Right lobe of liver (tissue), 6 donors: ENCODE measurements at places on chromosomes 6 and 20.
A peak's percentile ranks its signal among the peaks of the same experiment; 100 is the strongest.

DNA sequence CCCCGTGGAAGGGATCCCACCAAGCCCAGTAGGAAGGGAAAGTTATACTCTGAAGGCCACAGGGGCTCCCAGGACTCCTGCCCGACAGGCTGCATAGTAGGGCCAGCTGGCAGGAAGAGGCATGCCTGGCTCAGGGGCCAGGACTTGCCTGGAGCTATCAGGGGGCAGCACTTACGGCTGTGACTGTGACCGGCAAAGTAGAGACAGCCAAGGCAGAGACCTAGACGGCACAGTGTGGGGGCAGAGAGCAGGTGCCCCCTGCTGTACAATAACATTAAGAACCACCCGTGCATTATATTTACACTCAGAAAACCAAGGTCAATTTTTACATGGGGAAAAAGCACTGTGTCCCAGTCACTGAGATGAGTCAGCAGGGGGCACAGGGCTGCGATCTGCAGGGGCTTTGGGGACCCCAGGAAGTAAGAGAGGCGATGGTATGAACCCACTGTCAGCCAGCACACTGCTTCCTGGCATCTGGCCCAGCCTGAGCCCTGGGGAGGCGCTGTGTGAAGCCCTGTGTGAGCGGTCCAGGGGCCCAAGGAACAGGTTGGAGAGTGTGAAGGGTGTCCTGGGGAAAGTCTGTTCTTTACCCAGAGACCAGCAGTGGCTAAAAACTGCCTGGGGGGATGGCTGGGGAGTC, 9.9 kb downstream of the CCDC167 start:
- DNase-seq: no peak

- DNase-seq: no peak
These were observed 18.9 kb downstream of the MANBAL start for GRCh38 chr20:37308086-37309050.

- no peak for DNase-seq
These were observed 73.1 kb downstream of the MKKS start for GRCh38 chr20:10360878-10361277.

GRCh38 chr20:54366669-54367344, 108.6 kb upstream of the DOK5 start:
- no peak for DNase-seq

GRCh38 chr6:118663993-118664985, 12.9 kb upstream of the CEP85L start:
- no peak for DNase-seq

DNA sequence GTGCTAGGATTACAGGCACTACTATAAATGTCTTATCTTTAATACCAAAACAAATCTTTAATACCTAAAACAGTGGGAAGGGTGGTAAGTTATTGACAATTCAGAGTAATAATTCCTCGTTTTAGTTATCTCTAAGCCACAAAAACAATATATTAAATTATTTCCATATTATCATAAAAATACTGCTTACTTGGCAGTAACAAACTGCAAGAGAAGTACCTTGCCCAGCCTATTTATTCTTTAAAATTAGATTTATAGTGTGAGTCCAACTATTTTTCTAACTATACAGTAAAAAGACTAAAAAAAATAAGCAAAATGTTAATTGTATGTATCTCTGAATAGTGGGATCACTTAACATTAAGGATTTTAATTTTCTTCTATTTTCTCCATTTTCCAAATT, 123.2 kb downstream of the HACE1 start:
- no peak for DNase-seq

DNA sequence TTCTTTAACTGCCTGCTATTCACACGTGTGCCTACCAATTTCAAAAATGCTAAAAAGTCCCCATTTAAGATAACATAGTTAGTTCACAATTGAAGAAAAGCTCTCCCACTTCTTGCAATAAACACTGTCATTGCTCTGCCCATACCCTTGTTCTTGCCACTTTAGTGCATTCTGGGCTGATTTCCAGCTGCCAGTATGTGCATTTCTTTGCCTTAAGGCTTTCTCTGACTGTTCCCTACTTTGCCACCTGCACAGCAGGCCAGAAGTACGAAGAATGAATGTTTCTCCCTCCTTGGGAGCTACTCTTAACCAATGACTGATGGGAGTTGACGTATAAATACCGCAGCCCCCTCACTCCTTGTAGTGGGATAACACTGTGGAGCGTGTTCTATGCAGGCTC, 16.0 kb upstream of the ATRN start:
- DNase-seq: no peak

DNA sequence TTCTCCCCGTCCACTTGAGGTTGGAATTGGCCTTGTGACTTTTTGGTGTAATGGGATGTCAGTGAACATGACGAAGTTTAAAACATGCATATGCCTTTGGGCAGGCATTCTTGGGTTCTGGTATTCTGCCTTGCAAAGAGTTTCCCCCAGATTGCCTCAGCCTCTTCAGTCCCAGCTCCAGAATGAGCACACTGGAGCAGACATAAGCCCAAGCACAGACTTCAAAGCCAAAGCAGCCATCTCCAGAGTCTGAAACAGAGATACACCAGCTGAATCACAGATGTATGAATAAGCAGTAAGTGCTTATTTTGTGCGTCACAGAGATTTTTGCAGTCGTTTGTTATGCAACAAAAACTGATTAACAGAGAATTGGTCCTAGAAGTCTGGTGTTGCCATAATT, 546.0 kb downstream of the FRK start:
- DNase-seq: no peak

- no peak for DNase-seq
These were observed 74.0 kb downstream of the MDGA1 start for GRCh38 chr6:37623666-37624065.

- no peak for DNase-seq
These were observed 112.9 kb downstream of the TRERF1 start for GRCh38 chr6:42338744-42339222.

GRCh38 chr6:42025066-42025844, 25.1 kb upstream of the TAF8 start:
- no peak for DNase-seq

- DNase-seq: no peak
These were observed 181.2 kb downstream of the TBXT start for GRCh38 chr6:165986311-165986913.

DNA sequence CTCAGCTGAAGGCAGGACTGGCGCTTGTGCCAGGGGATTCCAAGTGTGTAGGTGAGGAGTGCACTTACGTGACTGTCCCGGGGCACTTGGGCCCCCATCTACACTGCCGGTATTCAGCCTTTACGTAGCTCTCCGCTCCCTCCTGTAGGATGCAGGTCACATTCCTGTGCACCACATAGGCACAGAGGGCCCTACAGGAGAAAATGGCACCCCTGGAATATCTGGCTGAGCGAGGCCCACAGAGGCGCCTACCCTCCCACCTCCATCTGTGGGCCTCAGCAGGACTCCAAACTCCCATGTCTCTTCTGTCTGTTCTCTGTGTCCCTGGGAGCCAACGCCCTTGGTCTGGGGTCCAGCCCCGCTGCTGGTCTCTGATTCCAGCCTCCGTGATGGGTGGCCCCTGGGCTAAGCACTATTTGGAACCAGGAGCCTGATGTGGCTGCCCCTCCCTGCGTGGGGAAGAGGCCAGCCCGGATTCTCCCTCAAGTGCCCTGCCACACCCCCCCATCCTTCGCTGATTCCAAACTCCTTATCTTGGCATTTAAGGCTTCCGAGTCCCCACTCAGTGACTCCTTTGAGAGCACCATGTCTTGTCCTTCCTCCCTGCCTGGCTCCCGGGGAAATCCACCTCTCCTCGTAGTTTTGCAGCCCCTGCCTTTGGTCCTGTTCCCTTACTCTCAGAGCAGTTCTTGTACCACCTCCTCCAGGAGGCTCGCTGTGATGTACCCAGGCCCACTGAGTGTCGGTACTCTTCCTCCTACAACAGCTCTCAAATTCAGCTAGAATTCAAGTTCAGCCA, 1.5 kb downstream of the EMILIN3 start:
- no peak for DNase-seq

DNA sequence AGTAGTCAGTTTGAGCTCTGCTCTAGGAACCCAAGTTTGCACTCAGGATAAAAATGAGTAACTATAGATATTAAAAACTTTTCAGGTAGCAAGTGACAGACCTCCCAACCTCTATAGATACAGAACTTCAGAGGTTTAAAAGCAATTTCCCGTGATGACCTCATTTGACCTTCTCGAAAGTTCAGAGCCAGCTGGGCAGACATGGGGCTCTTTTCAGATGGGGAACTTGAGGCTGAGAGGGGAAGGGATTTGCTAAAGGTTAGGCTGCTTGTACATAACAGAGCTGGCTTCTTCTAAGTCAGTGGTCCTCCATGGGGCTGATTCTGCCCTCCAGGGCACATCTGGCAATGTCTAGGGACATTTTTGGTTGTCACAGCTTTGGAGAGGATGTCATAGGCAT, 58.8 kb upstream of the ZNF831 start:
- no peak for DNase-seq

GRCh38 chr6:45052325-45052724, 275.8 kb upstream of the RUNX2 start:
- no peak for DNase-seq

DNA sequence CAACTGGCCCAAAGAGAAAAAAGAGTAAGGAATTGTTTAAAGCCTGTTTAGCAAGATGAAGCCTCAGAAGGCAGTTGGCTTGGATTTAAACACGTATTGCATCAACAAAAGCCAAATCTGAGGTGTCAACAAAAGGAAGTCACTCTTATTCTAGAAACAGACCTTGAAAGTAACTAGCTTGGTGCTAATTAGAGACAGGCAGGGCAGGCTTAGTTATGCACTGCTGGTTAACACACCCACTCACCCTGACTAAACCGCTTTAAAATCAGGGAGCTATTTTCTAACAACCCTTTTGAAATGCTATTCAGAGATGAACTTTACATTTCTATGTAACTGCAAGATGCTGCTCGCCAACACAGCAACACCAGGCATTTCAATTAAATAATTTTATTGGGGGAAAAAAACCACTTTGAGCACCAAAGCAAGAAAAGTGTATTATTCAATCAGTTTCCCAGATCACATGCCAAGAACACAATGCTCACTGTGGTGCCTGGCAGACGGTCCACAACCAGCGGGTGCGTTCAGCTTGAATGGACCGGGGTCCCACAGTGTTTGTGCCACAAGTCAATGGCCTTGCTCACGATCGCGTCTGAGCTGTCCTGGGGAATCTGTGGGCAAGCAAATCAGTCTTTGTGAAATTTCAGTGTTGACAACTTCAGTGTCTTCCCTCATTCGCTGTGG, 23.6 kb downstream of the TBC1D7 start:
- no peak for DNase-seq

DNA sequence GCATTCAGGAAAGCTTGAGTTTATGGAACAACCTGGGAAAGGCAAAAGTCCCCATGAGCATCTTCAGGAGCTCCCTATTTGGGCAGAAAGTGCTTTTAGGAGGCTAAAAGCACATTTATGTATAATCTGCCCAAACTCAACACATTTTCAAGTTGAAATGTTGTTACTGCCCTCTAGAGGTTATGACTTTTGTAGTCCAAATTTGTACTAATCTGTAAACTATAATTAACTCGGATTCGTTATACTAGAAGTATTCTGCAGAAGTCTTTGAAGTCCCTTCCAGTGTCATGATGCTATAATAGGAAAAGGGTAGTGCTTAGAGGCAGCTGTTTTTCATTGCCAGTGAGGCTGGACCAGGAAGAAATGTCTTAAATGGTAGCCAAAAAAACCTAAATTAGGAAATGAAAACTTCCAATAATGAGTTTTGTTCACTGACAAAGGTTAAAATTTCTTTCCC, 44.8 kb upstream of the EMILIN3 start:
- DNase-seq: no peak

DNA sequence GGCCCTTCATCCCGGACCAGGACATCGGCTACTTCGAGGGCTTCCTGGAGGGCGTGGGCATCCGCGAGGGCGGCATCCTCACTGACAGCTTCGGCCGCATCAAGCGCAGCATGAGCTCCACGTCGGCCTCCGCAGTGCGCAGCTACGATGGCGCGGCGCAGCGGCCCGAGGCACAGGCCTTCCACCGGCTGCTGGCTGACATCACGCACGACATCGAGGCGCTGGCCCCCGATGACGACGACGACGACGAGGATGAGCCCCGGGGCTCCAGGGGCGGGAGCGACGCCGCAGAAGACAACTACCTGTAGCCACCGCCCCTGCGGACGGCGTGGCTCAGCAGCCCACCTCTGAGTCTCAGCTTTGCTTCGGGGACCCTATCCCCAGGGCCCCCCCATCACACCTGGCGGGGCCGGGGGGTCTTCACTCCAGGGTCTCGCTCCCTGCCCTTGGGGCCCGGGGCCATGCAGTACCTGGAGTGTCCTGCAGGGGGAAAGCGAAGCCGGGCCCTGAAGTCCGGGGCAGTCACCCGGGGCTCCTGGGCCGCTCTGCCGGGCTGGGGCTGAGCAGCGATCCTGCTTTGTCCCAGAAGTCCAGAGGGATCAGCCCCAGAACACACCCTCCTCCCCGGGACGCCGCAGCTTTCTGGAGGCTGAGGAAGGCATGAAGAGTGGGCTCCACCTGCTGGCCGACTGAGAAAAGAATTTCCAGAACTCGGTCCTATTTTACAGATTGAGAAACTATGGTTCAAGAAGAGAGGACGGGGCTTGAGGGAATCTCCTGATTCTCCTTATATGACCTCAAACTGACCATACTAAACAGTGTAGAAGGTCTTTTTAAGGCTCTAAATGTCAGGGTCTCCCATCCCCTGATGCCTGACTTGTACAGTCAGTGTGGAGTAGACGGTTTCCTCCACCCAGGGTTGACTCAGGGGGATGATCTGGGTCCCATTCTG, 20.8 kb upstream of the HCK start:
- peak; percentile 86 for DNase-seq
